ENCODE measurements at places on chromosomes 7 and 10. TPM values are rescaled to one million over a fixed set of nuclear protein-coding genes. Genes with fewer than 3 reads are reported as not detected.

- no peak for DNase-seq
Observed at GRCh38 chr10:97763411-97763810, 8.4 kb downstream of the SFRP5 start.

GRCh38 chr7:157656195-157656769, 319.5 kb downstream of the DNAJB6 start:
- DNase-seq, result no peak

DNA sequence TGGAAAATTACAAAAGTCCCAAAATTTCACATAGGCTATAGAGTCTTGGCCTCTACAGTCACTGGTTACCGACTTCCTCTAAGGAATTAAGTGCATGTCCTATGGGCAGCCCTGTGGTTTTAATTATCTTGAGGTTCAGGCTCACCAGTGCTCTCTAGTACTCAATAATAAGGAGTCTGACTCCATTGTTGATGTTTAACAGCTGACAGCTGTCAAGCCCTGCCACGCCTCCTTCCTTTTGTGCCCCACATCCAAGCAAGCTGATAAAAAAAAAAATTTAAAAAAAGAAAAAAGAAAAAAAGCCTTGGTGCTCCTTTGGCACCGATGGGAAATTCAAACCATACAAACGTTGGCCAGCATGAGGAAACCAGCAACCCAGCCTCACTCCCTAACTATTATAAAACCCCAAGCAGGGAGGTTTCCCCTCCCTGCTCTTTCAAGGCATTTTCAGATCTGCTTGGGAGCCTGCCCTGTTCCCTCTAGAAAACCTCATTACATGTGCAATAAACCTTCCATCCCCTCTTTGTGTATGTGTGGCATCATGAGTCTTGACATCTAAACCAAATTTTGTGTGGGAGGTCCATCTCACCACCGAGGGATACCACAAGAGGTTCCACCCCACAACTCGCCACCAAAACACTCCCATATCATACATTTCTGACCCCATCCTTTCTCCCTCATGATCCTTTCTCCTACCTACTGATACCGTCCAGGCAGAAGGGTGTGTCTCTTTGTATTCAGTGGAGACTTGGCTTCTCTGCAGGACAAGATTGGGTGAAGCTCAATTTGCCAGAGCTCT, 70.9 kb upstream of the CCDC71L start:
- DNase-seq, result no peak

DNA sequence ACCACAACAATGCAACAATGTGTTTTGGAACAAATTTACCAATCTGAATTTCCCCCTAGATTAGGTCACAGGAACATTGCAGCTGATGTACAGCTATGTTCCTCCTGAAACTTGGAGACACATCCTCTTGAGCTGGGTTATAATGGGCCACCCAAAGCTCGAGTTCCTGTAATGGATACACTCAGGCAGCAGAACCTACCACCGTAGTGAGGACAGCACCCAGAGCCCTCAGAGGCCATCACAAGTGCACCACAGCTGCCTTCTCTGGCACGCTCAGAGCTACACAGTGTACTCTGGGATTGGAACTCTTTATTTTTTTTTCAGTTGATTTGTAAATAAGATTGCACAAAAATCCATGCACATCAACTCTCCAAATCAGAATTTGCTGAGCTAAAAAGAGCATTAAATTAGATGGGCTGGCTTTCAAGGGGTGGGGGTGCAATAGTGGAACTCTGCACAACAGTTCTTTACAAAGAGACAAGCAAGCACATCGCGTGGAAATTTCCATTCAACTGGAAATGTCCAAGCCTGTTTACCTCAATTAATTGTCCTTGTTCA, 56.7 kb downstream of the EGFR start:
- no peak for DNase-seq

DNA sequence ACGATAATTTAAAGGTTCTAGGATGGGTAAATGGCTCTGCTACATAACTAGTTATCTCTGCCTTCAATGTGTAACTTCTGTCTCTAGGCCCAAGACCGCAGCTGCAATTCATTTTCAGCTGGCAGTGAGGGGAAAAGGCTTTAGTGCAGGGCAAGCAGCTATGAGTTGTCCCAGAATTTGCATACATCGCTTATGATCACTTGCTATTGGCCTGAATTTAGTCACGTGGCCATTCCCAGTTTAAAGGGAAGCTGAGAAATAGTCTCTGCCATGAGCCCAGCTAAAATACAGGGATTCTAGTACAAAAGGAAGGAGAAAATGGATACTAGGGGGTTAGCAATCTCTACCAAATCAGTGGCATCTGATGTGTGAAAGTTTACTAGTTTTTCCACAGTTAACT, 145.8 kb upstream of the IMMP2L start:
- DNase-seq, result no peak

DNA sequence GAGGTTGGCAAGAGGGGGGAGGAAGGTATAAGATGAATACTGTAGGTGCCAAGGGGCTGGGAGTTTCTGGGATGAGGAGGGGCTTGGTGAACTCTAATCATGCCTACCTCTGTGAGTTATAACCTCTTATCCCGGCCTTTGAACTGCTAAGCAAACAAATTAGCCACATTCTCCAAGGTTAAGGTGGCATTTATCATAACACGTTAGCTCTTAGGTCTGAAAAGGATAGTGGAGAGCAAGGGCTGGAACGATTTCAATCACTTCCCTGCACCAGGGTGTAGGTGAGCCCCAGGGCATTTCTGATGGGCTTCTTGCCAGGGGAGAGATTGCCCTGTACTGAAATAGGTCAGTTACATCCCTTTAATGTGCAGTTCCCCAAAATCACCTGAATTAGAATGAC, 28.6 kb upstream of the DMBT1 start:
- DNase-seq, result no peak

DNA sequence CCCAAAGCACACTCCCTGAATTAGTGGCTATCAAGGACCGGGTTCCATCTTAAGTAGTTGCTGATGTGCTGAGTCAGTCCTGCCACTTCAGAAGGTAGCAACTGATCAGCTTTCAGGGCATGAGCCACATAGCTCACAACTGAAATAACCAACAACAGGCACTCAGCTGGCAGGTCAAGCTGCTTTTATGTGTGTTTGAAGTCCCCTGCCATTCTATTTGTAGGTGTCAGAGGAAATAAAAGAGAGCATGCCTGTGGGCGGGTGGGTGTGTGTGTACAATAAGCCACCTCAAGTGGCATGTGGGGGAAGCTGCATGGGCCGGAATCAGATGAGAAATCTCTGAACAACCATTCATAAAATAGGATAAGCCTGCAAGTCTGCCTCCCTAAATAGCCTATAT, 114.3 kb upstream of the YAE1 start:
- DNase-seq, result no peak

DNA sequence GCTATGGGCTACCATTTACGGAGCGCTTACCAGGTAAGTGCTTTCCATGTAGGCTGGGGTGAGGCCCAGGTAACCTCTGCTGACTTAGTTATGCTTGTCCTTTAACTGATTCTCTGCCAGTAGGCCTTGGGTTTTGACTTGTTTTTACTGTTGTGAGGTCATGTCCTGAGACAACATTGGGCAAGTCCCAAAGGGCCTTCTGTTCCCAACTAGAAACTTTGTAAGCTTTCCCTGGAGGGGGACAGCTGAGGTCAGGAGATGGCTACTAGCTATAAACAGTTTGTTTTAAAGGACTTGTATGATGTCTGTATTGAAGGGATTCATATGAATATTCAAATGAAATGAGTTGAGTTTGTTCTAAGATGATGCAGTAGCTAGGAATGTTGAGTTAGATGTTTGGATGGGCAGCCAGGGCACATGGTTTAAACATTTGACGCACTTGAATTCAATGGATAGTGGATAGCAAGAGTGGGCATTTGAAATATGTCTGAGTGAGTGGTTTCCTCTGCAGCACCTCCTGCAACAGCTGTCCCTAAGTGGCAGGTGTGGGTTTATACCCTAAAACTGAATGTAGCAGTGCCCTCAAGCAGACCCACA, 10.0 kb upstream of the SGPL1 start:
- DNase-seq, result no peak

DNA sequence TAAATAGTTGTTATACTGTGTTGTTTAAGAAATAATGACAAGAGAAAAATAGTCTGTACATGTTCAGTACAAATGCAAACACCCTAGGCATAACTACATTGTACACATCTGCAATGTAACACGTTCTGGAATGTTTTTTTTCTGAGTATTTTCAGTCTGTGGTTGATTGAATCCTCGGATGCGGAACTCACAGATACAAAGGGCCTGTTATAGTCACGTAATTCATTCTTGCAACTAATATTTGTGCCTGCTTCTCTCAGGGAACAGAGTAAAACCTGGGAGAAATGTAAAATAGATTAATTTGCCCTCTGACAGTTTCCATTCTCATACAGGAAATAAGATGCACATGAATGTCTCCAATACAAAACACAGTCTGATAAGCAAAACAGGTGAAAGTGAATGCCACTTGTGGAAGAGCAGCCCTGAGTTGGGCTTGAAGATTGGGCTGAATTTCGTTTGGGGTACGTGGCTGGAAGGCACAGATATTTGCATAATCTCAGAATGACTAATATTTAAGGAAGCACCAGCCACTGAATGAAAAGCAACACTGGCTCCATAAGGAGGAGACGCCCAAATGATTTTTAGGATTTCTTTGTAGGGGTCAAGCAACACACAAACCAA, 19.1 kb downstream of the DENND2A start:
- no peak for DNase-seq

DNA sequence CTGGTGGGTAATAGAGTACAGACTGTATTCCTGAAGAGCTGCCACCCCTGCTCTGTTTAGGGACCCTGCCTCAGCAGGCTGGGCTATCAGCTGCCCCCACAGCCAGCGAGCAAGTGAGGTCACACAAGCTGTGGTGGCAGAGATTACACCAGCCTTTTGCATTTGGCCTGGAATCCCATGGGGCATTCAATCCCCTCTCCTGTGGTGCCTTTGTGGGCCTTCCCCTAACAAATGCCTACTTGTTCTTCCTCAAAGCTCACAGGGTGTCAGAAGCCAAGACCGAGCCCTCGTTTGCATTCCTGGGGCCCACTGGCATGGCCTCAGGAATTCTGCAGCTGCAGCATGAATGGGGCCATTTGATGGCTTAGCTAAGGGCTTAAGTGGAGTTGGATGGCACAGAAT, 212.7 kb upstream of the PHYHIPL start:
- DNase-seq, result no peak

GRCh38 chr7:106865130-106866041, at the start of gene PIK3CG:
TSS of gene PIK3CG (plus strand) at chr7:106865282. CDS start at chr7:106867562, 2,280 bp downstream.
- peak; percentile 27 for DNase-seq

DNA sequence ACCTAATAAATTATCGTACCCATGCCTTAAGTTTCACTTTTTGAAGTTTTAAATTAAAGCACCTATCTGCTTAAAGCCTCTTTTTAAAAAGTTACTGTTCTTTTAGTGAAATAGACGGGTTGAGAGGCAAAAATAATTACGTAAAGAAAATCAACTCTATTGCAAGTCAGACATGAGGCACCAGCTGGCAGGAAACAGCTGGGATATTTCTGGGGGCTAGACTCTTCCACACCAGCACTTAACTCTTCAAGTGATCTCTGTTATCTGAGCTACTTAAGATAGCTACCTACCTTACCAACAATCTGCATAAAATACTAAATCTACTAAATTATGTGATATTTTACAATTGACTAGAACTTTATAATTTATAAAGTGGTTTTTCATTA, 35.8 kb downstream of the GBF1 start:
- DNase-seq, result no peak

GRCh38 chr7:6252748-6253147, 19.7 kb downstream of the CYTH3 start:
- DNase-seq, result no peak

GRCh38 chr7:30038196-30038980, 10.2 kb downstream of the PLEKHA8 start:
- DNase-seq, result no peak

- DNase-seq, result no peak
Observed at GRCh38 chr7:136964347-136964746, 95.9 kb downstream of the CHRM2 start.

Gene SEMA3A
- total RNA-seq, result 0.92 TPM

Gene SLC39A12
- not detected for total RNA-seq

Gene PDCD4
- total RNA-seq, result 37.1 TPM

Gene C10orf62
- total RNA-seq, result not detected

Gene ACSL5
- 22.7 TPM for total RNA-seq

Gene IFIT1B
- not detected for total RNA-seq

Gene NKX1-2
- not detected for total RNA-seq

Gene SCIN
- 0.18 TPM for total RNA-seq

Data from pulmonary artery endothelial cell (primary cell).